ENCODE measurements at places on chromosomes 11 and 22.

DNA sequence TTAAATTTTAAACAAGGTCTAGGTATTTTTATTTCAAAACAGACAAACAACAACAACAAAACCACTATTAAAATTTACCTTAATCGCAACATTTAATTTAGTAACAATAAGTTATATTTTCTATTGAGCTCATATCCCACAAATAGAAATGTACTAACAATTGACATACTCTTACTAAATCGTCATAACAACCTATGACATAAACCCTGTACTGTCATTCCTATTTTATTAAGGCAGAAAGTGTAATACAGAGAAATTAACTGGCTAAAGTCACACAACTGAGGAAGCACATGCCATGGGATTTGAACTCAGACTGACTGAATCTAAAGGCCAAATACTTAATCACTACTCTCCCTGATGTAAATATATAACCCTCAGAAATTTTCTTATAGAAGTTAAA, 3.0 kb downstream of the KIF18A start:
- DNase-seq = no peak

DNA sequence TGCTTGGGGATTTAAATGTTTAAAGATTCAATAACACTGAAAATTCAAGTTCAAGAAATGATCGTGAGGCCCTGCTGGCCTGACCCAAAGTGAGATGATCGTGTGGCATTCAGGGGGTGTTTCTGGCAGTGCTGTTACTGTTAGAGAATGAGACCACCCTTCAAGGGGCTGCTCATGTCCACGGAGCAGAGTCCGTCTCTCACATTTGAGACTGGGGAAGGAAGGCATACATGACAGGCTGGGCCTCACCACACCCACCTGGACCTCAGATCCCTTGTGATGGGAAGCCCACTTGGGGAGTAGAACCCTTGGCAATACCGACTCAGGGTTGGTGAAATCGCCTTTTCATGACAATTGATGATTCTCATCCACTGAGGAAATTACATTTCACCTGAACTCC, 16.1 kb upstream of the NRIP3 start:
- no peak for DNase-seq

- DNase-seq = no peak
These were observed 8.8 kb downstream of the RBM14 start for GRCh38 chr11:66625041-66625751.

DNA sequence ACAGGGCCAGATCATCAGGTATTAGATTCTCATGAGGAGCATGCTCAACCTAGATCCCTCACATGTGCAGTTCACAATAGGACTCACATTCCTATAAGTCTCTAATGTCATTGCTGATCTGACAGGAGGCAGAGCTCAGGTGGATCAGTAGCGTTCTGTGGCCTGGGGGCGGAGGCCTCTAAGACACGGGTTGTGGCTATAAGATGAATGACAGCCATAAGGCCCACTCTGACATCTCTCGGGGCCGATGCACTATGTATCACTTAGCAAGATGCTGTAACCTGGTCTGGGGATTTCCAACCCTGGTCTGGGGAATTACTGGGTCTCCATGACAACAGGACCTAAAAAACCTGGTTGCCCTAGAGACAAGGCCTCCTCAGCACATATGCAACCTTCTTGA, 932.7 kb downstream of the TBC1D22A start:
- DNase-seq = peak; percentile 24

DNA sequence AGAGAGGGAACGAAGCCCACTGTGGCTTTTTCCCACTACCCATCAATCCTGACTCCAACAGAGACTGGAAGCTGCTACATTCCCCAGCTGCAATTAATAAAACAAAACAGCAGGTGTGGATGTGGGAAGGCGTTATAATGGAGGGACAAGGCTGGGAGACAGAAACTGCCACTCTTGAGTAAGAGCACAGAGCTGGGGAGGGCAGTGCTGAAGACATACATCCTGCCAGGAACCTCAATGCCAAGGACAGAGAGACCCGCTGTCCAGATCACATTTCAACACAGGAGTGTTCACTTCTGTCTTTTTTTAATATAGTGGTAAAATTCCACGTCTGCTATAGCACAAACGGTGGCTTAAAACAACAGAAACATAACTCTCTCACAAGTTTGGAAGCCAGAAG, 94.5 kb downstream of the LARGE1 start:
- no peak for DNase-seq

GRCh38 chr11:119117004-119117706, 4.2 kb upstream of the HINFP start:
- DNase-seq = no peak

- DNase-seq = peak; percentile 36
These were observed 45.7 kb downstream of the TXN2 start for GRCh38 chr22:36435516-36436415.

GRCh38 chr22:35766654-35767580, 49.2 kb downstream of the APOL5 start:
- DNase-seq = no peak

DNA sequence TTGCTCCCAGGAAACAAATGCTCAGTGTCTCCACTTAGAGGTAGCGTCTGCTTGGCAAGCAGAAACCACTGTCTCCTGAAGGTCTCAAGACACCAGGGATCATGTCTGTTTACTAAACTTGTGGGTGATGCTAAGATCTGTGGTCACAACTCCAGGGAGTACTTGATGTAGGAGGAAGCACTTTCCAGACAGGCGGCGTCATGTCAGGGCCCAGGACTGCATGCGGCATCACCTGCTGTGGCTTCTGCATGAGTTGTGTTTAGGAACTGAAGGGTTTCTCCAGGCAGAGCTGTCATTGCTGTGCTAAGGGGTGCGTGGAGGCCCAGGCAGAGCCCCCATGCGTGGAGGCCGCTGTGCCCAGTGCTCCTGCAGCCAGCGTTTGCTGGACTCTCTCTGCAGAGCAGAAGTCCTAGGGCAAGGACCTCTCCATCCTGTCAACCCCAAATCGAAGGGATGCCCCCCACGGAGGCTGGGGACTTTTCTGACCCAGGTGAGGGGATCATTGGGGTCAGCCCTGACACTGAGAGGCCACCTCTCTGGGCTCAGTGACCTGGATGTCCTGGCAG, 8.1 kb upstream of the PANX2 start:
- no peak for DNase-seq

DNA sequence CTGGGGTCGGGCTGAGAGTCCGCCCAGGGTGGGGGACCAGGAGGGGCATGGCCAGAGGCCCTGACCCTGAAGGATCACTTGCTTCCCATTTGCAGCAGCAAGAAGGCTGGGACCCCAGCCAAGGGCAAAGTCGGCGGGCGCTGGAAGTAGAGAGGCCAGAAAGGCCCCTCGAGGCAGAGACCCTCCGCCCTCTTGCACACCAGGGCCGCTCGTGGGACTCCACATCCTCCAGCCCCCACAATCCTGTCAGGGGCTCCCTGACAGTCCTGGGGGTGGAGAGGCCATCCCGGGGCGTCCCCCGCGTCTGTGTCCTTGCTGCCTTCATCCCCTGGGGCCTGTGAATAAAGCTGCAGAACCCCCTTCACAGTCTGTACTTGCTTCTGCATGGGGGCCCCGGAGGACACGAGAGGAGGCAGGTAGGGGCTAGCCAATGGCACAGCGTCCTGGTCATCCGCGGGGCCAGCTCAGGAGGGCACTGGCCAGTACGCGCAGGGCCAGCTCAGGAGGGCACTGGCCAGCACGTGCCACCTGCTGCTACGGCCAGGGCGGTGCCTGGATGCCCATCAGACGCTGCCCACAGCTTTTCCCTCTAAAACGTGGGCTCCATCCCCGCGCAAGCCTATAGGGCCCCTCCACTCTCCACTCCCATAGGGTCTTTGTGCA, 8.7 kb upstream of the MRPL23 start:
- DNase-seq = no peak

- no peak for DNase-seq
These were observed 6.2 kb upstream of the FBLN1 start for GRCh38 chr22:45496451-45496941.

- no peak for DNase-seq
These were observed 14.1 kb downstream of the CSDC2 start for GRCh38 chr22:41574847-41575381.

DNA sequence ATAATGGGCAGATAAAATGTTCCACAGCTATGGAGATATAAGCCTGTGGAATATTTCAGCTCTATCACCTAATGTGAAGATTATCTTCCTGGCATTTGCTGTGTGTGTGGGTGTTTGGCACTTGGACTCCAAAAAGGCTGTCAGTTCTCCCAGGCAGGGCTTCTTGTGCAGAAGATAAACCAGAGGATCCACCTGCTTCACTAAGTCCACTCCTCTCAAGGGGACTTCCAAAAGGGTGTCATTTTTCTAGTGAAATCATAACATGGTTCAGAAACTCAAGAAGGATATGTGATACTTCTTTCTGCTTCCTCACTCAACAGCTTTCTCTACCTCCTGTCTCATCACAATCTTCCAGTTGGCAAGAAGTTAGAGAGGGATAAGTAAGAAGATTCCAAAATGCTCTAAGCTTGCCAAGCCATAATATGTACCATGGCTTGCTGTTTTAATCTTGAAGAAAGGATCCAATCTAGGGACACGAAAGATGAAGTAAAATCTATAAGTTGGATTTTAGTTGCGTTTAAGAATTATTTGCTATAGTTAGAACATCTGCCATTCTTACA, 206.2 kb upstream of the MTMR2 start:
- no peak for DNase-seq

- no peak for DNase-seq
These were observed 45.6 kb downstream of the EIF3F start for GRCh38 chr11:8032576-8033304.

DNA sequence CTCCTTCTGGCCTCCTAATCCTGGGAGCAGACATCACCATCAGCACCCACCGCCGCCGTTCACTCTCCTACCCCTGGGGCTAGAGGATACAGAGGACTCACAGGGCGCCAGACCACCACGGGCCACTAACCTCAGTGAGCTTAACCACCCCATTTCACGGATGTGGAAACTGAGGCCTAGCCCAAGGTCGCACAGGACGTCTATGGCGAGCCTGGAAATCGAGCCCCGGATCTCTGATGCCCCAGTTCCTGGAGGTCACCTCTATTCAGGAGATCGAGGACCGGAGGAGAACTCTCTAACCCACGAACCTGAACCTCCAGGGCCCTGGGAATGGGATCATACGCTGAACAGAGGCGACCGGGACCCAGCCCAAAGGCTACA, 349 bp downstream of the TIMM10 start:
- no peak for DNase-seq

- DNase-seq = peak; percentile 42
These were observed 11.6 kb upstream of the OLFML1 start for GRCh38 chr11:7473717-7474116.

- no peak for DNase-seq
These were observed 22.4 kb downstream of the XRRA1 start for GRCh38 chr11:74926304-74927030.

DNA sequence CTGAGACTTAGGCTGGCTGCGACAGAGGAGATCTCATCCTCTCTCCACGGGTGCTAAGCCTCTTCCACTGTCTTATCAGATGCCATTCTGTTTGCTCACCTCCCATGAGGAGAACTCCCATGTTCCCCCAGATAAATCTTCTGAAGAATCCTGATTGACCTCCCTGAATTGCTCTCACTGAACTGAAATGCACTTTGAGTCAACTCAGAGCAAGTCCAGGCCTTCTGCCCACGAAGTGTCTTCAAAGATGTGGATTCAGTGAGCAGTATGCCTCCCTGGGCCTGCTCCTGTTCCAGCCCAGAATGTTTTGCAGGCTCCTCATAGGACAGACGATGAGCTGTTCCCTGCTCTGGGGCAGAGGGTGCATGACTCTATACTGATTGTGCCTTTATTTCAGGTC, 17.4 kb downstream of the TUB start:
- no peak for DNase-seq

Data from stimulated activated naive B cell treated with anti-CD40 and anti-IgM and Interleukin-4, amounts not matched to agents 10 μg/mL and 1 μg/mL and 100 μg/mL, for 72 hours (primary cell).